ENCODE measurements at places on chromosomes 12 and 14.
A peak's percentile ranks its signal among the peaks of the same experiment; 100 is the strongest.

- no peak for DNase-seq
These were observed 55.6 kb downstream of the TRMT5 start for GRCh38 chr14:60925286-60925685.

DNA sequence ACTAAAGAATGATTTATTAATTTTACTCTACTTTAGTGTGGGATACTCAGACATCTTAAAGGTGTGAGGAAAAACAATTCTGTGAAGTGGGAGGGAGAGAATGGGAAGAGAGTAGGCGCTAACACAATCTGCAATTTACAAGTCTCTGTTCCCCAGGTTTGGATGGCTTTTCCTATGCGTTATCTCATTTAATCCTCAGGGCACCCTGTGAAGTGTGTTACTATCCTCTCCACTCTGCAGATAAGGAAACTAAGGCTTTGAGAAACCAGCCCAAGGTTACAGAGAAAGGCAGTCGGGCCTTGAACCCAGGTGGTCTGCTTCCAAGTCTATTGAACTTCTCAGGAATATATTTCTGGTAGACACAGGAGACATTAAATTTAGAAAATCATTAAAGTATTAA lies 36.2 kb upstream of the TUBA1C start:
- no peak for DNase-seq

GRCh38 chr12:106280106-106280505 lies 22.4 kb upstream of the TCP11L2 start:
- DNase-seq, result no peak

GRCh38 chr12:112752303-112752702 lies 39.2 kb upstream of the RPH3A start:
- no peak for DNase-seq

- no peak for DNase-seq
These were observed 197.4 kb upstream of the GARIN6 start for GRCh38 chr12:99450036-99450630.

GRCh38 chr14:38989922-38990546 lies 113.0 kb downstream of the SEC23A start:
- DNase-seq, result no peak

DNA sequence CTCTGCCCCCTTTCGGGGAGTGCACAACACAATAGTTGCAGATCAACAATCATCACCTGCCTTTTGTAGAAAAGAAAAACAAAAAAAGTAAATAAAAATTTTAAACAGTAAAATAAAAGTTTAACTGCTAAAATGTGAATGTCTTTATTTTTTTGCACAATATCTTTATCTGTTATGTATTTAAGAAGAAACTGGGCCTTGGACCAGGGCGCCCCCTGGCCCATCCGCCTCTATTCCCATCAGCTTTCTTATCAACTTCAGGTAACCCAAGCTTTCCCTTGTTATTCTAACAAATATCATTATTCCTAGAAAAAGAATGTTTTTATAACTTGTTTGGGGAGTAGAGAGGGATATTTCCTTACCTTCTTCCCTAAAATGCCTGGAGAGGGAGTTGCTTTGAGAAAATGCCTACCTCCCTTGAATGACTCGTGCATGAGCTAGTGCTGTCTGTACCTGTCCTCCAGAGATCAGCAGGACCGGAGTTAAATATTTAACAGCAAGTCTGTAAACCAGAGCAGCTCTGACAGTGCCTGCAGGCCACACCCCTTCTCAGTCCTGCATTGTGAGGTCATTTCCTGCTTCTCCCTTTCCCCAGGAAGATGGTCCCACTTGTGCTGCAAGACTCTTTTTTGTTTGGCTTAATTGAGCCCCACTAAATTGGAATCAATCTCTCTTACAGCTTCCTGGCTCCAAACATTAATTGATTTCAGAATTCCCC lies 192.8 kb upstream of the RGS6 start:
- no peak for DNase-seq

- DNase-seq, result peak; percentile 45
These were observed 84.1 kb upstream of the RESF1 start for GRCh38 chr12:31874961-31875608.

- peak; percentile 55 for DNase-seq
These were observed at the start of gene RNF212B for GRCh38 chr14:23237772-23238594. Gene RNF212B (plus strand): TSS chr14:23237936. CDS start chr14:23240346, 2,410 bp downstream.

DNA sequence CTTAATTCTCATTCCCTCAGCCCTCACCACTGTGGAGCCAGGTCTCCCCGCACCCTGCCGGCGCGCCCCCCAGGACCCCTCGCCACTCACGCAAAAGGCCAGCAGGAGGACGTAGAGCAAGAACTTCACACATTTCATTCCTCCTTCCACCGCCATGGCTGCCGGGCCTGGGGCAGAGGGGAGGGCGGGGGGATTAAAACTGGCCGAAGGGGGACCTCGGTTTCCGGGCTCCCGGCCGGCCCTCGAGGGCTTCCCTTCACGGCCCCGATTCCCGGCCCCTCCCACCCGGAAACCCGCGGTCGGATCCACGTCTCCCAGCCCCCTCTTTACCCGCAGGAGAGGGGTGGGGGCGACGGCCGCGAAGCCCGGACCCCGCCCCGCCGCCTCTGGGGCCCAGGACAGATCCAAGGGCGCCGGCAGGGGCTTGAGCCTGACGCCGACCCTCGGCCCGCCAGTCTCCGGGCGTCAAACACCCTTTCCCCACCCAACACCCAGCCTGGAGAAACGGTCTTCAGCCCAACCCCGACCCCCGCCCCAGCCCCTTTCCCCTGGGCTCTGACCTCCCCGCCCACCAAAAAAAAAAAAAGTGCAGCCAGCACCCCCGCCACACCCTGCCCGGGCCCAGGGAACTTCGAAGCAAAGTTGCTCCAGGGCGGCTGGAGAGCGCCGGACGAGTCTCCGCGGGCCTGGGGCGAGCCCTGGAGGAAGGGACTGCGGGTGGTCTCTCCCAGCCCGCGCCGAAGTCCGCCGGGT lies 447 bp downstream of the CD63 start:
- DNase-seq, result no peak

DNA sequence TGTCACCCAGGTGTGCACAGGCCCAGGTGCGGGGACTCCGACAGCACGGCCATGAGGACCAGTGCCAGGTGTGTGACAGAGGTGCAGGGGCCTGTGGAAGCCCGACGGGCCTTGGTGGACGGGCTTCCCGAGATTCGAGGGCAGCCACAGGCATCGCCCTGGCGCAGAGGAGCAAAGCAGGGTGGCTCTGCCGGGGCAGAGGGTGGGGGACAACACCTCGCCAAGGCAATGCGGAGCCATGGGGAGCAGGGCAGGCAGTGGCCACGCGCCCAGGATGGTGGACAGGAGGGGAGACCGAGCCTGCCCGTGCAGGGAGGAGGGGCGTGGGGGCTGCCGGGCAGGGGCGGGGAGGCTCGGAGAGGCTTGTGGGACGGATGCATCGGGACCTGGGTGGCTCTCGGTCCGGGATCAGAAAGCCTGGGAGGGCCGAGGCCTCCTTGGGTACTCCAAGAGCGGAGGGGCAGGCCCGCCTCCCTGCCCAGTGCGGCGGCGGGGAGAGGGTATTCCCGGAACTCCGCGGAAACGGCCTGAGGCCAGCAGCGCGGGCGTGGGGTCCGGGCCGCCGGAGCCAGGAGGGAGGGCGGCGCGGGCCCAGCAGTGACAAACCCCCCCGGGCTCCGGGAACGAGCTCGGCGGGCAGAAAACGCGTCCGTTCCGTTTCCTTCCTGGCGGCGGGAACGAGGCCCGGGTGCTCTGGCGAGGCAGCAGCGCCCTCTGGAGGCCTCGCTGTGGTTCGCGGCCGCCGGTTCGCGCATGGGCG lies 1.6 kb downstream of the TMEM121 start:
- DNase-seq, result peak; percentile 82

DNA sequence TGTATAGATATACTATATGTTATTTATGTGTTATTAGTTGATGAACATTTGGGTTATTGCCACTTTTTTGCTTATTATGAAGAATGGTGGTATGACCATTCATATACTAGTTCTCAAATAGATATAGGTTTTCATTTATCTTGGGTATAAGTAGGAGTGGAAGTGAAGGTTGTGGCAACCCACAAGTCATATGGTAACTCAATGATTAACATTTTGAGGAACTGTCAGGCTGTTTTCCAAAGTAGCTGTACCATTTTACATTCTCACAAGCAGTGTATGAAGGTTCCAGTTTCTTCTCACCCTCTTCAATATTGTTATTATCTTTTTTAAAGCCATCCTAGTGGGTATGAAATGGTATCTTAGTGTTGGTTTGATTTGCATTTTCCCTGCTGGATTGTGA lies 19.0 kb upstream of the MSRB3 start:
- no peak for DNase-seq

GRCh38 chr12:75207338-75208083 lies 2.1 kb downstream of the KCNC2 start:
- DNase-seq, result no peak

DNA sequence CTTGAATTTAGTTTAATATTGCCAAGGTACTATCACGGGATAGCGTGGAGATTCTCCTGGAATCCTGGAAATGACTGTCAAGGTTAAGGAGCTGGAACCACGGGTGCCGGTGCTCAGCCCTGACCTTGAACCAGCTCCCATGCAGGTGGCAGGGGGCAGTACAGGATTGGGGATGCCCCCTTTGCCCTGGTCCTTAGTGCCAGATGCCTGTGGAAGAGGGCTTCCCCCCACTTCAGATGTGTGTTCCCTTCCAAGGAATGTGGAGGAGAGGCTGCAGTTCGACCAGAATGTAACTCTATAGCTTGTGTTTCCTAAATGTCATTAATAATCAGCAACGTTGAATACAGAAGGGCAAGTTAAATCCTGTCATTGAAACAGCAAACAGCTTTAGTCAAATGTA lies 258.9 kb downstream of the VRK1 start:
- no peak for DNase-seq

- no peak for DNase-seq
These were observed 103.9 kb downstream of the ZFP36L1 start for GRCh38 chr14:68688872-68689371.

DNA sequence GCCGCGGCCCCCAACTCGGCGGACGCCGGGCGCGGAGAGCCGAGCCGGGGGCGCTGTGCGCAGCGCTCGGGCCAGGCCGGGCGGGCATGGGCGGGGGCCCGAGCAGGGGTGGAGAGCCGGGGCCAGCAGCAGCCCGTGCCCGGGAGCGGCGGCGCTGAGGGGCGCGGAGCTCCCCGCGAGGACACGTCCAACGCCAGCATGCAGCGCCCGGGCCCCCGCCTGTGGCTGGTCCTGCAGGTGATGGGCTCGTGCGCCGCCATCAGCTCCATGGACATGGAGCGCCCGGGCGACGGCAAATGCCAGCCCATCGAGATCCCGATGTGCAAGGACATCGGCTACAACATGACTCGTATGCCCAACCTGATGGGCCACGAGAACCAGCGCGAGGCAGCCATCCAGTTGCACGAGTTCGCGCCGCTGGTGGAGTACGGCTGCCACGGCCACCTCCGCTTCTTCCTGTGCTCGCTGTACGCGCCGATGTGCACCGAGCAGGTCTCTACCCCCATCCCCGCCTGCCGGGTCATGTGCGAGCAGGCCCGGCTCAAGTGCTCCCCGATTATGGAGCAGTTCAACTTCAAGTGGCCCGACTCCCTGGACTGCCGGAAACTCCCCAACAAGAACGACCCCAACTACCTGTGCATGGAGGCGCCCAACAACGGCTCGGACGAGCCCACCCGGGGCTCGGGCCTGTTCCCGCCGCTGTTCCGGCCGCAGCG lies 639 bp downstream of the FZD10 start:
- DNase-seq, result no peak

DNA sequence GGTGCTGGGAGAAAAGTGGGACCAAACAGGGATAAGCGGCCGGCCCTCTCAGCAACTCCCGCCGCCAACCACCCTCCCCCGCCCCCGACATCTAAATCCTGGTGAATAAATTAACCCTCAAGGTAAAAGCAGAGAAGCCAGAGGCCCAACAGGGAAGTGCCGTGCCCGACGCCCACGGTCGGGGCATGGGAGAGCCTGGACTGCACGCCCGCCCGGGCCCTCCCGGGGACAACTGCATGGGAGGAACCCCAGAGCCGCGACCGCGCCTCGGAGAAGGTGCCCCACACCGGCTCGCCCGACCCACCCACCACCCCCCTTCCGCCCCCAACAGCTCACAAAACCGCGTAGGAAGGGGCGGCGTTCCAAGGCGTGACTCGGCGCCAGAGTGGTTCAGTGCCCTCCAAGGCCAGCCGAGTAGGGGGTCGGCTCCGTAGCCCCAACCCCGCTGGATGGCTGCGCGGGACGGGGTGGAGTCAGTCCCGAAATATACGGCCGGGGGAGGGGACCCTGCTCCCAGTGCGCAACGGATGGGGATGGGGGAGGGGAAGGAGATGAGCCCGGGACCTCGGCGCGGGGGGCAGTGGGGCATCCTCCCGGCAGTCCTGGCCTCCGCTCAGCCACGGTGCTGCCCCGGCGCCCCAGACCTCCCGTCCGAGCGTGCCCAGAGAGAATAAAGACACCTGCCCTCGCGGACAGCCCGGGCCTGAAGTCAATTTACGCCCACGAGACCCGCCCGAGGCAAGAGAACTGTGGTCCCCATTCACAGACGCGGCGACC lies 732 bp downstream of the SLC25A29 start:
- DNase-seq, result peak; percentile 37

DNA sequence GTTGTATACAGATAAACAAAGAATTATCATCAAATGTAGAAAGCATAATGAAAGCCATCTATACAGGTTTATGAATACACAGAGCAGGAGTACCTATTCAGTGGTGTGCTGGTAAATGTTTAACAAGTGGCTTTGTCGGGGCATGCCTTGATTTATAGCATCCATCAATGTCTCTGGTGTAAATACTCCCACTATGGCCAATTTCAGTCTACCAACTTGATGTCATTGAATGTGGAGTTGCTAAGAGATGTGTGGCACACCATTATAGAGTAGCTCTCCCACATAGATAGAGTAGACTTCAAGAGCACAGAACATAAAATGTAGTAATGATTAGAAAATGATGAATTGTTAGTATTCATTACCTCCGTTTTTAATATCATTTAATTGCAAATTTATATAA lies 9.3 kb downstream of the GRIP1 start:
- DNase-seq, result no peak

DNA sequence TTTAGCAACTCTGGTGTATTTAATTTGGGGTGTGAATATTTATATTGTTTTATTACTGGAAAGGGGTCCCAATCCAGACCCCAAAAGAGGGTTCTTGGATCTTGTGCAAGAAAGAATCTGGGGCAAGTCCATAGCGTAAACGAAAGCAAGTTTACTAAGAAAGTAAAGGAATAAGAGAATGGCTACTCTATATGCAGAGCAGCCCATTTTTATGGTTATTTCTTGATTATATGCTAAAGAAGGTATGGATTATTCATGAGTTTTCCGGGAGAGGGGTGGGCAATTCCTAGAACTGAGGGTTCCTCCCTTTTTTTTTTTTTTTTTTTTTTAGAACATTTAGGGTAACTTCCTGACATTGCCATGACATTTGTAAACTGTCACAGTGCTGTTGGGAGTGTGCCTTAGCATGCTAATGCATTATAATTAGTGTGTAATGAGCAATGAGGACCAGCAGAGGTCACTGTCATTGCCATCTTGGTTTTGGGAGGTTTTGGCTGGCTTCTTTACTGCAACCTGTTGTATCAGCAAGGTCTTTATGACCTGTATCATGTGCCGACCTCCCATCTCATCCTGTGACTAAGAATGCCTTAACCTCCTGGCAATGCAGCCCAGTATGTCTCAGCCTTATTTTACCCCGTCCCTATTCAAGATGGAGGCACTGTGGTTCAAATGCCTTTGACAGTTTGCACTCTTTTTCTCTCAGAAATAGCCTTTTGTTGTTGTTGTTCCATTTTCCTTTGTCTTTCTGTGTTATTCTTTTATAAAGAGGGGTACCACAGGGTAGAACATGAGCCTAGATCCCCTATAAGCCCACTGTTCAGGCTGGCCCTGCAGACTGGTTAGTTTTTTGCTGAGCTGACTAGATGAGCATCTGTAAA lies 75.5 kb upstream of the DCD start:
- DNase-seq, result no peak
